Endothelial cell (in vitro differentiated cells): ENCODE measurements at places on chromosomes 1 and 21. TPM values are rescaled to one million over a fixed set of nuclear protein-coding genes. Genes with fewer than 3 reads are reported as not detected.

DNA sequence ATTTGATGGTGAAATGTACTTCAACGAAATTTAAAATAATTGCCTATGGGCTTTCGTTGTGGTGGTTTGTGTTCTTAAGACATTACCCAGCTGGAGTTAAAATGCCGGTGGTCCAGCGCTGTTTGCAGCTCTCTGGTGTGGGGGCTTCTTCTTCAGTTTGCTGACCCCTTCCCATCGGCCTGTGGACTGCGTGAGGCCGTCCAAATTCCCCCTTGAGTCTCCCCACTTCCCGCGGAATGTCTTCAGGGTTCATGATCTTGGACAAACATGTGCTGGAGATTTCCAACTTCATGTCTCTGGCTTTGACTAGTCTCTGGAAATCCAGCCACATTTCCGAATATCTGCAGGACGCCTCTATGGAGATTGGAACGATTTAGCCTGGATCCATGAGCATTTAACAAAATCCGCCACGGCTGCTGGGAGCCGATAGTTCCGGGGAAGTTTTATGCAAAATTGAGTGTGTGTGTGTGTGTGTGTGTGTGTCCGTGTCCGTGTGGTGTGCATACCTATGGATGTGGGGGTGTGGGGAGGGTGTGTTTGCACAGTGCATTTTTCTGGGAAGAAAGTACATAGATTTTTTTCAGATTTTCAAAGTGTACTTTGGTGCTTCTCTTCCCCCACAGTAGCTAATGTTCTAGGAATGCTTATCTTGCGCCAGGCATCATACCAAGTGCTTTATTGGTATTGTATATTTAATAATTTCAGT is 117.2 kb downstream of the PCP4 start:
- peaks cover 6% of the 10 kb centered on the region for H3K36me3 ChIP-seq
- no peak overlapping the region for H3K27ac ChIP-seq
- peaks cover 2% of the 10 kb centered on the region for H3K27me3 ChIP-seq
- no peak overlapping the region for H3K4me3 ChIP-seq
- no peak for DNase-seq

The SLC37A1 gene
- 12.3 TPM for total RNA-seq

DNA sequence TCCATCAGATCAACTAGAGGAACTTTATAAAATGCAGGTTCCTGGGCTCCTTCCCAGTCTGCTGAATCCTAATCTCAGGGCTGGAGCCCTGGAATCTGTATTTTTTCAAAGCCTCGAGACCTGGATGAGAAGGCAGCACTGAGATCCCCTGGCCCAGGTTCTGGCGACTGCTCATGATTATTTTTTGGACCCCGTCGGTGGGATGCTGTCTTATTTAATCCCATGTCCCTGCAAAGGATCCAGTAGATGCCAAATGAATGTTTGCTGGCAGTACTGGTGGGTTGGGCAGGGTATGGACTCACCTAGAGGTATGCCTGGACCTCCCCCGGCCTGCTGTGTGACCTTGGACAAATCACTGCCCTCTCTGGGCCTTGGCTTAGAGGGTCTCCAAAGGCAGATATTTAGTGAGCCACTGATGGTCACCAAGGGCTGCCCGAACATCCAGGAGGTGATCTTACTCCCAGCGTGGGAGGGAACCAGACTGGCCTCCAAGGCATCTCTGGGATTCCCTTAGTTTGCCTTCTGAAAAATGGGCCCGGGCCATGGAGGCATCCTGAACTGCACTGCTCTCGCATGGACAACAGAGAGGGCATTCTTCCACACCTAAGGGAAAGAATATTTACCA is 91.6 kb upstream of the RUNX3 start:
- no peak for DNase-seq
- no peak overlapping the region for H3K27ac ChIP-seq
- H3K36me3 ChIP-seq: no peaks in the 10 kb centered on the region

The CELA3B gene
- not detected for total RNA-seq

The GCSAML gene
- total RNA-seq: 0.23 TPM

The KRTAP19-3 gene
- total RNA-seq: not detected

GRCh38 chr1:96425382-96426129 is 296.0 kb upstream of the PTBP2 start:
- H3K4me1 ChIP-seq: no peaks in the 10 kb centered on the region
- no peaks in the 10 kb centered on the region for H3K36me3 ChIP-seq
- no peak for DNase-seq
- no peaks in the 10 kb centered on the region for H3K27me3 ChIP-seq
- H3K4me3 ChIP-seq: no peak overlapping the region
- no peak overlapping the region for H3K27ac ChIP-seq

DNA sequence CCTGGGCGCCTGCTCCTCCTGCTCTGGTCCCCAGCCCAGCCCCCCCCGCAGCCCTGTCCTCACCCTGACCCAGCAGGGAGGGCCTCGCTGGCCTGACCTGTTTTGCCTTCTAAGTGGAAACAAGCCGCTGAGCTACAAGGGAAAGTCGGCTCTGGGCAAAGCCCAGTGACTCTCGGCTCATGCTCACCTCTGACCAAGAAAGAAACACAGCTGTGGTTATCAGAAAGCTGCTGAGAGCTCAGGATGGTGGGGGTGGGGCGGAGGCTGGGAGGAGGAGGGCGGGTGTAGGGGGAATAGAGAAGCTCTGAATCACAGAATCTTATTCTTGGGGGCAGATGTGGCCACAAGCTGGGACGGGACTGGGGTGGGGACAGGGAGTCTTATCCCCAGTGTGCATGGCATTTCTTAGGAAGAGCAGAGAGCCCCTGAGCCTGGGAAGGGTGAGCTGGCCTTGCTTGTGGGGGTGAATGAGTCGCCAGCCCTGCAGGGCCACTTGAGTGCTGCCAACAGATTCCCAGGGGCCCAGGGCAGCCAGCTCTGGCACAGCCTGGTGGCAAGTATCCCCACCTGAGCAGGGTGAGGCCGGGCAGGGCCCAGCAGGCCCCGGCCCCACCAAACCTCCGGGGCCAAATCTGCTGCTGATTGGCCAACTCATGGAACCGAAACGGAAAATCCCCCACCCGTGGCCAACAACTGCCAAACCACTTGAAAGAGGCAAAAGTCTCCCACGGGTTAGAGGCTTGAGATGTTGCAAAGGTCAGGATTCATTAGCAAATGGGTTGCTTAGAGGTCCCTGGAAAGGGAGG is 120.6 kb downstream of the SPSB1 start:
- H3K4me3 ChIP-seq: no peak overlapping the region
- peaks cover 3% of the 10 kb centered on the region for H3K4me1 ChIP-seq
- H3K27me3 ChIP-seq: no peaks in the 10 kb centered on the region
- no peaks in the 10 kb centered on the region for H3K36me3 ChIP-seq
- no peak for DNase-seq

The GJA5 gene
- 189 TPM for total RNA-seq

The NR5A2 gene
- 7.0 TPM for total RNA-seq

DNA sequence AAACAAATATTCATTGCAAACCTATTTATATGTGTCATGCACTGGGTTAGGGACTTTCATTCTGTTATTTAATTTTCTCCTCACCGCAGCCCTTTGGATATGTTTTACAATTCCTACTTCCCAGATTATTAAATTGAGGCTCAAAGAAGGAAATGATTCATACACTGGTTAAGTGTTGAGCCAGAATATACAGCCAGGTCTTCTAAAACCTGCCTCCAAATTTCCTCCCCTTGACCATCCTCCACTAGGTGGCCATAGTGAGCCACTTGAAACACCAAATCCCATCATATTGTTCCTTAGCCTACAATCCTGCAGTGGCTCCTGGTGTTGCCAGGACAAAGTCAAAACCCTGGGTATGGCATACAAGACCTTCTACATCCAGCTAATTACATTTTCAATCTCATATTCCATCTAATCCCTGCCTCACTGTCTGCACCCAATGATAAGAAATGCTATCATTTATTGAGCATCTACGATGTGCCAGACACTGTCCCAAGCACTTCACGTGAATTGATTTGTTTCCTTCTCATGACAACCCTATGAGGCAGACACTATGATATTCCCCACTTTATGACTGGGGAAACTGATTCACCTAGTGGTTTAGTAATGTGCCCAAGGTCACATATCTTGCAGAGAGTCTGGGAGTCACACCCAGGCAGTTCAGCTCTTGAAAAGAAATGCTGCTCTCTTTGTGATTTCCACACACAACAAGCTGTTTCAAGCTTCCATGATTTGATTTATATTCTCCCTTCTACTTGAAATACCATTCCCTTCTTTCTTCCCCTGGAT is 23.6 kb upstream of the KIRREL1 start:
- no peak overlapping the region for H3K27ac ChIP-seq
- no peak overlapping the region for H3K4me3 ChIP-seq
- peaks cover 2% of the 10 kb centered on the region for H3K27me3 ChIP-seq
- H3K36me3 ChIP-seq: peaks cover 11% of the 10 kb centered on the region

The PODN gene
- total RNA-seq: 0.10 TPM

The CFAP141 gene
- total RNA-seq: not detected

DNA sequence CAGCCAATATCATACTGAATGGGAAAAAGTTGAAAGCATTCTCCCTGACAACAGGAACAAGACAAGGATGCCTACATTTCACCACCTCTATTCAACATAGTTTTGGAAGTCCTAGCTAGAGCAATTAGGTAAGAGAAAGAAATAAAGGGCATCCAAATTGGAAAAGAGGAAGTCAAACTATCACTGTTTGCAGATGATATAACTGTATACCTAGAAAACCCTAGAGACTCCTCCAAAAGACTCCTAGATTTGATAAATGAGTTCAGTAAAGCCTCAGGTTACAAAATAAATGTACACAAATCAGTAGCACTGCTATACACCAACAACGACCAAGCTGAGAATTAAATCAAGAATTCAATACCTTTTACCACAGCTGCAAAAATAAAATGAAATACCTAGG is 171.3 kb upstream of the HP1BP3 start:
- H3K4me1 ChIP-seq: peaks cover 3% of the 10 kb centered on the region
- H3K27ac ChIP-seq: no peak overlapping the region
- no peak overlapping the region for H3K4me3 ChIP-seq

GRCh38 chr1:1021010-1021919 is 1.3 kb downstream of the AGRN start:
- H3K27me3 ChIP-seq: peaks cover 15% of the 10 kb centered on the region
- peak overlapping the region; percentile 57 for H3K27ac ChIP-seq
- peak overlapping the region; percentile 73 for H3K4me3 ChIP-seq
- DNase-seq: no peak

- H3K4me1 ChIP-seq: peaks cover 22% of the 10 kb centered on the region
- no peak for DNase-seq
- no peaks in the 10 kb centered on the region for H3K36me3 ChIP-seq
- no peak overlapping the region for H3K27ac ChIP-seq
Observed at GRCh38 chr1:184507604-184508280, 120.9 kb downstream of the C1orf21 start.

- H3K36me3 ChIP-seq: peaks cover 4% of the 10 kb centered on the region
- no peak within 1 kb of the TSS for H3K27ac ChIP-seq
- DNase-seq: no peak
- no peak within 1 kb of the TSS for H3K4me3 ChIP-seq
Observed at GRCh38 chr1:204870160-204870912, at the start of gene NFASC. TSS of gene NFASC (plus strand) at chr1:204870862. CDS start at chr1:204944316, 73,454 bp downstream.

GRCh38 chr1:213942061-213942460 is 45.7 kb upstream of the PROX1 start:
- no peak overlapping the region for H3K27ac ChIP-seq
- H3K36me3 ChIP-seq: no peaks in the 10 kb centered on the region
- H3K4me3 ChIP-seq: no peak overlapping the region
- no peak for DNase-seq
- no peaks in the 10 kb centered on the region for H3K4me1 ChIP-seq

DNA sequence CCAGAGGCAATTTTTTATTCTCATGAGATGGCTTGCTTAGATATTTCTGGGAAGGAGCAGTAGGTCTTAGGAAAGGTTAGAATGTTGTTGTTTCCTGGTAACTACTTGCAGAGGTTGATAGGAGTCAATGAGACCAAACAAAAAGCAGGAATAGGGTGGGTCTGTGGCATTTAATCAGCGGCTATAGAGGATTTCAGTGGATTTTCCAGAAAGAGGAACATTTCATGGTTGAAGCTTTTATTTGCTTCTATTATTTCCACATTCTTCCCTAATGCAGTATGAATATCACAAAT is 111.3 kb upstream of the PALMD start:
- H3K4me3 ChIP-seq: no peak overlapping the region
- no peaks in the 10 kb centered on the region for H3K27me3 ChIP-seq
- DNase-seq: no peak
- H3K4me1 ChIP-seq: peaks cover 6% of the 10 kb centered on the region
- H3K27ac ChIP-seq: no peak overlapping the region

DNA sequence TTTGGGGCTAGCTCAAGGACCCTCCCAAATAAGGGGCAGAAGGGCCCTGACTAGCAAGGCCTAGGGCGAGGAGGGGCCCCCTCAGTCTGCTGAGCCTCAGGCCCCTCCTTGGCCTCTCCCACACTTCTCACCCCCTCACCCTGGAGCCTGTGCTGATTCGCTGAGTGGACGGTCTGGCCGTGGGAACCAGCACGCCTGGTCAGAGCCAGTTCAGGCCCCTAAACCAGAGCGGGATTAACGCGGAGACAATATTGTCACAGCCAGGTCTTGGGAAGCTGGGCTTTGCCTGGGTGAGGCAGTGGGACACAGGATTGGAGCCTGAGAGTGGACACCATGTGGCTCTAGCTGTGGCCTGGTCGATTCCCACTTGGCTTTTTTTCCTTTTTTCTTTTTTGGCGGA is 4.8 kb upstream of the FBLIM1 start:
- H3K4me1 ChIP-seq: peaks cover 16% of the 10 kb centered on the region
- no peak overlapping the region for H3K4me3 ChIP-seq
- H3K27ac ChIP-seq: no peak overlapping the region
- H3K36me3 ChIP-seq: peaks cover 5% of the 10 kb centered on the region
- DNase-seq: no peak
- H3K27me3 ChIP-seq: peaks cover 8% of the 10 kb centered on the region

- peaks cover 1% of the 10 kb centered on the region for H3K27me3 ChIP-seq
- DNase-seq: no peak
- no peaks in the 10 kb centered on the region for H3K36me3 ChIP-seq
Observed at GRCh38 chr1:42646056-42646455, 12.2 kb upstream of the PPIH start.

DNA sequence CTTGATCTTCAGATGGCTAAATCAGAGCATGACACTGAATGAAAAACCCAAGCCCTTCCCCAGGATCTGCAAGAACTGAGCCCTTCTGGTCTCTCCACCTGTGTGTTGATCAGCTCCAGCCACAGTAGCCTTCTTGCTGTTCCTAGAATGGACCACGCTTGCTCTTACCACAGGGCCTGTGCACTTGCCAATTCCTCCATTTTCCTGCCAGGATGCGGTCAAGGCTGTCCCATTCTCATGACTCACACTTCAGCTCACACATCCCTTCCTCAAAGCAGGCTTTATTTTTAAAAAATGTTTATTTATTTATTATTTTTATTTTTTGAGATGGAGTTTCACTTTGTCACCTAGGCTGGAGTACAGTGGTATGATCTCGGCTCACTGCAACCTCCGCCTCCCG is 43.6 kb upstream of the GRHL3 start:
- H3K36me3 ChIP-seq: no peaks in the 10 kb centered on the region
- no peak overlapping the region for H3K4me3 ChIP-seq
- no peaks in the 10 kb centered on the region for H3K27me3 ChIP-seq

GRCh38 chr1:24481101-24481500 is 21.5 kb upstream of the RCAN3 start:
- peak; percentile 10 for DNase-seq
- H3K27ac ChIP-seq: peak overlapping the region; percentile 76
- no peaks in the 10 kb centered on the region for H3K36me3 ChIP-seq
